ENCODE measurements at places on chromosomes 6 and 20.

DNA sequence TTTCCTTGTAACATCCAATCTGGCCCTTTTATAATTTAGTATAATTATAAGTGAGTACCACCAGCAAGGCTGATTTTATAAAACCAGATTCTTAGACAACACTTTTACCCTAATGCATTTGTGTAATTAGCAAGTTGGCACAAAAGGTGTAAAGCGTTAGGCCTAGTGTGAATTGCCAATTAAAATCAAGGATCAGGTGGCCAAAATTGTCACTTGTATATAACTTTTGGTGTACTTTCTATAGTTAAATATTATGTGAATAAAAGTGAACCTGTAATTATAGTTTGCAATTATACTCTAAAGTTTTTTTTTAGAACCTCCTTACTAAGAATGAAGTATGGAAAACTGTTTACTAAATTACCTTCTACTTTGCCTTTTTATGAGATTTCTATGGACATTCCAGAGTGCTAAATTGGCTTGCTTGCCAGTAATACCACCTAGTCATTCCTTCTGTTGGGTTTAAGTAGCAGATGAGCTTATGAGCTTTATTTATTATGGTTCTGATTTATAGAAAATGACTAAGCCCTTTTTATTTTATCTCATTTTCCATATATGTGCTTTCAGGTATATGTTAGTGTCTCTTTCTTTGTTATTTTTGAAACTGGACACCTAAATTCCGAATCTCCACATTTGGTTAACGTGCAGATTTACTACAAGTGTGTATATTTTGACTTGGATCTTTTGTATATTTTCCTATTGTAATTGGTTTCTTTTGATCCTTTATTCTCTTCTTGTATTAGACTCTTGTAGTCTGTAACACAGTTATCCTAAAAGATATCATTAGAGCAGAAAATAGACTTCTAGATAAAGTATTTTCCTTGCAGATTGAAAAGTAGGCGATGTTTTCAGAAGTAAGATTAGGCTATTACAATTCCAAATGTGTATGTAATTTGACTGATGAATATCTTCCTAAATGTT is 3.9 kb downstream of the STXBP5 start:
- no peak for DNase-seq

DNA sequence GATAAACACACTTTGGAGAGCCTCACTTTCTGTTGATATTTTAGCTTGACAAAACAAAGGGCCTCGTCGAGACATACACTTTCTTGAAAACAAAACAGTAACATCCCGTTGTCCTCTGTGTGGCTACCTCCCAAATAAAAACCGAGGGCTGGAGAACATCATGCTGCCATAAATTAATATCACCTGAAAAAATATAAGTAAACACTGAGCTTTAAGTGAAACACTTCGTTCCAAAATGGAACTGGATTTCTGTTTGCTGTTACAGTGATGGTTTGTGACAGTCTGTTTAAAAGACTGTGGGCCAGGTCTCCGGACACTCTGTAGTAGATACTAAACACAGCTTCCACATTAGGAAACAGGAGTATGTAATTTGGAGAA is 187.2 kb downstream of the SMOC2 start:
- DNase-seq, result no peak

- DNase-seq, result no peak
These were observed 218.5 kb downstream of the SIM1 start for GRCh38 chr6:100246206-100246605.

DNA sequence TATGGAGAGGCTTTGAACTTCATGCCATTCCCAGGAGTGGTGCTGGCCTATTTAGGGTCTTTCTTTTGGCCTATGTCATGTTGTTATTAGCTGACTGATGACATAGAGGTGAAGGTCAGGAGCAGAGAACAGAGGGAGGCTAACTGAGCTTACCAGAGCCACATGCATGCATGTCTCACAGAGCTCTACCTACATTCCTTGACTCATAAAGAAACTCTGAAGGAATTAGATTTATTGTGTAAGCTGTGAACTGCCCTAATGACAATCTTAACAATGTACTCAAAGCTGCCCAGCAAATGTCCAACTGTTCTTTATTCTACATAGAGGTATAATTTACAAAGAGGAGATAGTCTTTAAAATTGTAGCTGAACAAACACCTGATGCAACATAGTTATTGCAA is 192.7 kb upstream of the CNR1 start:
- no peak for DNase-seq

DNA sequence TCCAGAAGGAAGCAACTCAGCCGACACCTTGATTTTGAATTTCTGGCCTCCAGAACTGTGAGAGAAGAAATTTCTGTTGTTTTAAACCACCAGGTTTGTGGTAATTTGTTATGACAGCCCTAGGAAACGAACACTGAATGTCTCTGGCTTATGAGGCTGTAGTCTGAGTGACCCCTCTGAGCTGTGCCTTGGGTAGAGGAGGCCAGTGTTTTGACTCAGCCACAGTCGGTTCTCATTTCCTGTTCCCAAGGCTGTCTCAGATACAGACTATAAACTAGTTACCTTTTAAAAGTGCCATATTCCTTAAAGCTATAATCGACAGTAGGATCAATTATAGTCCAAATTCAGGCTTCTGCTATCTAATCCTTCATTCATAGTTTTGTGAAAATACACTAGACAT is 391.2 kb upstream of the MAP3K7 start:
- no peak for DNase-seq

DNA sequence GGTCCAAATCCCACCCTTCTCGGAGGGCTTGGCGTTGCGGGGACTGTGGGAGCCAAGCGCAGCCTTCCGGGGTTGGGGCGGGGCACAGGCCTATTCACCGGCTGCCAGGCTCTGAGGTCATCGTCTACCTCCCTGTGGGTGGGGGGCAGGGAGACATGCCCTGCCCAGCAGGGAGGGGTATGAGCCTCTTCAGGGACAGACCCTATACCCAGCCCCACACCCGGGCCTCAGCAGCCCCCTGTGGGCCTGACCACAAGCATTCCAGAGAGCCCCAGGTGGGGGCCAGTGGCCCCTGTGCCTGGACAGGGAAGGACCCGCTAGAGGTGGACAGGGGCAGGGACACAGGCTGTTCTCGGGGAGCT is 11.6 kb downstream of the LAMA5 start:
- no peak for DNase-seq

GRCh38 chr6:28838634-28839442 is 84.9 kb downstream of the TRIM27 start:
- DNase-seq, result peak; percentile 85

GRCh38 chr6:26028746-26029569 is 58.3 kb upstream of the HFE start:
- no peak for DNase-seq

- DNase-seq, result peak; percentile 9
These were observed 46.9 kb upstream of the LOC128125822 start for GRCh38 chr6:63525186-63525878.

- no peak for DNase-seq
These were observed 114.1 kb downstream of the KIF16B start for GRCh38 chr20:16459019-16459700.

DNA sequence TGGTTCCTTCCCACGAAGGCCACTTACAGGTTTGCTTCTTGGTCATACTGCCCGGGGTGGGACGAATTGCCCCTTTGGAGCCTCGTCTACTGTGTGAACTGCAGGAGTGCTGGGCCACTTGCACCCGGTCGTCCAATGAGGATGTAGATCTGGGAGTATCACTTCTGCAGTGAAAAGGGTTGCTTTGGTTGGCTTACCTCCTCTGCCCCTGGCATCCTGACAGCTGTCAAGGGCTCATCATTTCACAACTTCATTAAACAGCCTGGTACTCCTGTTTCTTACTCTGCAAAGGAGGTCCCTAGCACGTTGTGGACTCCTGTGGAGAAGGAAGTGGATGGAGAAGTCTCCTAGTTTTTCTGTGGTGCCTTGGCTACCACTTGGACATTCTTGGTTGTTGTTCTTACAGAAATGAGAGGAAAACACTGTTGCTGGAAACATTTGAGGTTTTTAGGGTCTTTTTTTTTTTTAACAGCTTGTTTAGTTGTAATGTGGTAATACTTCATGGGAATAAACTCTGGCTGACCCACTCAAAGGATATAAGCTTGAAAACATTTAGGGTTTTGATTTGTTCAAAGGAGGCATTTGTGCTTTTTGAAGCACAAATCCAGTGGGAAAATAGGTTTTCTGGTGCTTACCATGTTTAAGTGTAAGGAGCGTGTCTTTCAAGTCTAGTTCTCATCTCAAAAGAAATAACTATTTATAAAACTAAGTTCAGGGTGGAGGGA is 60.7 kb downstream of the AKAP12 start:
- DNase-seq, result no peak

DNA sequence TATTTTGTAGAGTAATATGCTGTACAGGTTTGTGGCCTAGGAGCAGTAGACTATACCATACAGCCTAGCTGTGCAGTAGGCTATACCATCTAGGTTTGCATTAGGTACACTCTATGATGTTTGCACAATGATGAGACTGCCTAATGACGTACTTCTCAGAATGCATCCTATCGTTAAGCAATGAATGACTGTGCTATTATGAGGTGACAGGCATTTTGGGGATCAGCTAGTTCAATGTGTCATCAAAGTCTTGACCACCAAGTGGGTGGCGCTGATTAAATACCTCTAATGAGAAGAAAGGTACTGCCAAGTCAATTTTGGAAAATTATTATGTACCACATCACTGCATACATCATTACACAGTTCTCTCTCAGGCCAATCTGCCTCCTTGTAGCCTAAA is 190.2 kb downstream of the BACH2 start:
- DNase-seq, result no peak

DNA sequence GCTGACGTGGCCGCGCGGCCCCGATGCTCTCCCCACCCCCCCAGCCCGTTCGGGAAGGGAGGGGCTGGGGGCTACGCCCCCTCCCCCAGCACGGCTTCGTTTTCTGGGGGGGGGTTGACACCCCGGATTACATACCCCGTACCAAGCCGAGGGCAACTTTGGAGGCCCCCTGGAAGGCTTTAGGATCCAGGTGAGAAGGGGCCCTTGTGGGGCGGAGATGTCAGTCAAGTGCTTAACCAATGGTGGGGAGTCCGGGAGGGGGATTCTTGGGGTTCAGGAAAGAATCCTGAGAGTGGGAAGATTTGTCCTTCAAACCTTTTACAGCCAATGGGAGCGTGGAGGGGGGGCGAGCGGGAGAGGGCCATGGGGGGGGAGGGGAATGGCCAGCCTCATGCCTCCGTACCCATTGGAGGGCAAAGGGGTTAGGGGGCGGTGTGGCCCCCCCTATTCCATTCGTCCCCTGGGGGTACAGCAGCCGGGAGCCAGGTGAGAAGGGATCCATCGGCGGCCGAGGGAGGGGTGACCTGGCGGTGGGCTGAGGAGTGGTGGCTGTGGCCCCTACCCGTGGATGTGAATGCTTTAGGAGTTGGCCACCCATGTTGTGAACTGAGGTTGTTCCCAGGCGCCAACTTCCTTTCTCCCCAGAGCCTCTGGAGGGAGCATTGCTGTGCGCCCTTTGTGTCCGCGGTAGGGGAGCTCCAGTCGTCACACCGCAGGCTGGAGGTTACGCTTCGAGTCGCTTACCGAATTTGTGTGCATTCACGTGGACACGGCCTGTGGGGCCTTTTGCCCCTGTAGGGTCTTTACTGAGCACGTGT is 682 bp downstream of the BRD2 start:
- DNase-seq, result peak; percentile 61

DNA sequence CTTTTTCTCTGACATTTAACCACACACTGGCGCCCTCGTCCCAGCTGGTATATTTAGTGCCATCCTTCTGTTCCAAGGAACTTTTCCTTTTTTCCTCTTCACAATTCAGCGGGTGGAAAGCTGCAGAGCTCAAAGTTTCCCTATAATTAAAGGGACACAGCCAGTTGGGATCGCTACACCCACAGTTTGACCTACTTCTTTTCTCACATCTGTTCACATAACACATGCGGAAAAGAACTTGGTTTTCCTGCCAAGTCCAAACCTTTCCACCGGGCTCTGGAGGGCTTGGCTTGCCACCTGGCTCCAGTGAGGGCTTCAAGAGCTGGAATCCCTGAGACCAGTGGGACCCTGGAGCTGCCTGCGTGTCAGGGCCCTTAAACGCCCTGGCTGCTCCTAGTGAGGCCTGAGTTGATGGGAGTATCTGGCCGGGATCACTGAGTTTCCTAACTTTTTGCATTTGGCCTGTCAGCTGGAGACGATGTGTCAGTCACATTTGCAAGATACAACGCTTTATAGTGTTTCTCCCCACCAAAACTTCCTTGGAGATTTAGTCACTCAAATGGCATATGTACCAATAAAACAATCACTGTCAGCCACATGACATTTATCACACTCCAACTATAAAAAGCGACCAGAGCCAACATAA is 176.0 kb downstream of the SASH1 start:
- DNase-seq, result no peak

DNA sequence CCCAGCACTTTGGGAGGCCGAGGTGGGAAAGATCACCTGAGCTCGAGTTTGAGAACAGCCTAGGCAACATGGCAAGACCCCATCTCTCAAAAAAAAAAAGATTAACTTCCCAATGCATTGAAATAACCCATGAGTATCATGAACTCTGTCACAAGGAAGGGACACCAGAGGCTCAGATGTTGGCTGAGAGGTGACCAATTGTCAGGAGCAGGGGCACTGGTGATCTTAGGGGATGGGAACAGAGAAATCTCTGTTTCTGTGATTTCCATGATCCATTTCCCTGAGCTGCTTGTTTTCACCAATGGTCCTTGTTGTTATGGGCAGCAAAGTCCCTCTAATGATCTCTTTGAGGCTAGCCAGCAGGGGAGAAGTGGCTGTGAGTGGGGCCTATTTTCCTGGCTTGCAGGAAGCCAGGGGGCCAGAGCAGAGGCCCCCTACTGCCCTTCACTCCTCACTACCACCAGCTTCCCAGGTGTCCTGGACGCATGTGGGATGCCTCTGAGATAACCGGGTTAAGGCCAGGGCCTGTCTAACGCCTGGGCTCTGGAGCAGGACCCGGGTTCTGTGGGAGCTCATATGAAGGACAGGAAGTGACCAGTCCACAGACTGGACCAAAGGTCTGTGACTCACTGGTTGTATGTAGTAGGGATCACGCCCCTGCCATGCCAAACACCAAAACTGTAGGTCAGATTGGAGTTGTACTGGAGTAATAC is 54.4 kb downstream of the PCNA start:
- DNase-seq, result no peak

GRCh38 chr6:4029687-4030086 is 49.2 kb downstream of the FAM217A start:
- DNase-seq, result no peak

GRCh38 chr20:5970381-5970780 is 19.9 kb downstream of the MCM8 start:
- no peak for DNase-seq

DNA sequence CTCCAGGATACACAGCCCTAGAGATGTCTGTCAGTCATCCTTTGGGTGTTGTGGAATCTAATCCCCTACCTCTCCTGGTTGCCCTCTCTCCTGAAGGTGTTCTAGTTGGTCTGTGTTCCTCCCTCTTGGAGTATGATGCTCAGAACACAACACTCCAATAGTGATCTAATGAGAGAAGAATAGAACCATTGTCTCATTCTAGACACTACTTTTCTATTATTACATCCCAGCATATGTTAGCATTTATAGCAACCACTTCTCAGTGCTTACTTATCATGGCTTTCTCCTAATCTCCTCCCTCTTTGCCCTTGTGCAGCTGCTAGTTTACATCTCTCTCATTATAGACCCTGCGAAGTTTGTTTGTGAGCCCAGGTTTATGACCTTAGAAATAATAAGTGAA is 109.0 kb downstream of the UNC5CL start:
- DNase-seq, result no peak
